ENCODE measurements at places on chromosomes 5 and 9.

DNA sequence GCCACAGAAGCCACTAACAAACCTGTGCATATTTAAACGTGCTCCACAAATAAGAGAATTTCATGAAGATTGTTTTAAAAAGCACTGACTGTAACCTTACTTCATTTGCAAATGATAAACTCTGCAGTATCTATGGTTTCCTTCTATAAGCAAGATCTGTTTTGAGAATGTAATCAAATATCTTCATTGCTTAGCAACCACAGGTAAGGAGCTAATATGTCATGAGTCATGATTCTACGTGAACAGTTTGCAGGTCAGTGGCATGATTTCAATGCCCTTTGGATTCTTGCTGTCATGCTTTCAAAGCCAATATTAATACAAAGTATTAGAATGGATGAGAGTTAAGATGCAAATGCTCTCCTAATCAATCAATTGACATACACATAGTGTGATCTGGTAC lies 325.0 kb downstream of the EDIL3 start:
- DNase-seq = no peak

- no peak for DNase-seq
Measured at GRCh38 chr5:145510324-145510723, 324.8 kb downstream of the PRELID2 start.

DNA sequence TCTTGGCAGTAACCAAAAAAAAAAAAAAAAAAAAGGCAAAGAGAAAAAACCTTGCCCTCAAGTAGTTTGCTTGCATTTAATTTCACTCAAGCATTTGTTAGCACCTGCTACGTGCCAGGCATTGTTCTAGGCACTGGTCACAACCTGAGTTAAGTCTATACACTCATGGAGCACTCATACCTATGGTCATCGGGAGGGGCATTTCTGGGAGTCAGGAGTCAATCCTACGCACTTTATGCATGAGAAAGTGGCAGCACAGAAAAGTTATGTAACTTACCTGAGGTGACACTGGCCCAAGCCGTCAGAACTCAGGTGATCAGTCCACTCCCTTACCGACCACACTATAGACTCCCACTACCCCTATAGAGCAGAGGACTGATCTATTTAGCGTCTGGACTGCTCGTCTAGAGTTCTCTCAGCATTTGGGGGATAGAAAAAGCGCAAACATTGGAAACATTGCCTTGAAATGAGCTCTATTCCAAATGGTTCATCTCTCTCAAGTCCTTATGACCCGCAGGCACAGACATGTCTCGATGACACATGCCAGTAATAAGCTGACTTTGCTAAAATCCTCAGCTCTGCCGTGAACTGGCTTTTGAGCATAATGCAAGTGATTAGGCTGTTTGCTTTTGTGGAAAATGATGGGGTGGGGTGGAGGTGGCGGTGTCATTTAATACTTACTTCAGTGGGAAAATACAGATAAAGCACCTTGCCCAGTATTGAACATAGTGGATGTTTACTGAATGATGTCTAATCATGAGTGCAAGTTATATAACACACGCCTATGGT lies 160.2 kb downstream of the ARHGEF28 start:
- DNase-seq = peak; percentile 24

DNA sequence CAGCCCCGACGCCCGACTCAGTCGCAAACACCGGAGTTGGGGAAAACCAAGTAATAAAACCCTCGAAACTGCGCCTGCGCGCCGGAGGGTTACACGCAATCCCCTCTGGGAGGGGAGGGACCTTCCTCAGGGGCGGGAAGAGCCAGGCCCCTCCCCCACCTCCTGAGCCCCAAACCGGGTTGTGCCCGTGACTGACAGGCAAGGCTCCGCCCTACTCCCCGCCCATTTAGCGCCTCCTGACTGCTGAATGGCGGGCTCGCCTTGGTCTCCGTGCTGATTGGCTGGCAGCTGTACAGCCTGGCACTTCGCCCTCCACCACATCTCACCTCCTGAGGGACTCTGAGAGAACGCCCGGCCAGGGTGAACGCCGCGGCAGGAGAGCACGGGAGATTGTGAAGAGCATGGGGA lies at the start of gene PRDM9:
Gene PRDM9, plus strand, starts transcription at position 332 of the 408 bp plus-strand sequence. CDS start 1,425 bp downstream, outside the sequence.
- no peak for DNase-seq

GRCh38 chr5:140882591-140882899 lies 621 bp downstream of the PCDHA13 start:
- no peak for DNase-seq

GRCh38 chr5:158644301-158644700 lies 455.4 kb downstream of the EBF1 start:
- DNase-seq = no peak

- DNase-seq = no peak
Measured at GRCh38 chr9:108339251-108339650, 516.5 kb downstream of the ACTL7B start.

Data from NCI-H1694 (cell line).